ENCODE measurements at places on chromosomes 1 and 21.

GRCh38 chr1:156500543-156500792, at the start of gene MEF2D:
MEF2D (minus strand) TSS chr1:156500775; CDS start chr1:156483292, 17,483 bp downstream.
- DNase-seq = no peak

DNA sequence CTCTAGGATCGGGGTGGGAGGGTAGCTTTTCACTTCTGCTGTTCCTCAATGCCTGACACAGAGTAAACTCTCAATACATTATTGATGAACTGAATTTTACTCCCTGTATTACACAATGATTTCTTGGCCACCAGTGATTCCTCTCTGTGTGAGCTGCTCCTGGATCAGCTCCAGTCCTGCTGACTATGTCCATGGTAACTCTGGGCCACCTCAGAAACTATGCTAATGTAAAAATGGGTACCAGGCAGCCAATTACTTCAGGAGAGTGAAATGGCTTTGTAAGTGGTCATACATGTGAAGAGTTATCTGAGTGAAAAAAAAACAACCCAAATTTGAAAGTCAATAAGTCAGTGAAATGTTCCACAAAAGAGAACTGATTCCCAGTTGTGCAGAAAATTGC, 311.0 kb downstream of the KCNH1 start:
- DNase-seq = no peak

DNA sequence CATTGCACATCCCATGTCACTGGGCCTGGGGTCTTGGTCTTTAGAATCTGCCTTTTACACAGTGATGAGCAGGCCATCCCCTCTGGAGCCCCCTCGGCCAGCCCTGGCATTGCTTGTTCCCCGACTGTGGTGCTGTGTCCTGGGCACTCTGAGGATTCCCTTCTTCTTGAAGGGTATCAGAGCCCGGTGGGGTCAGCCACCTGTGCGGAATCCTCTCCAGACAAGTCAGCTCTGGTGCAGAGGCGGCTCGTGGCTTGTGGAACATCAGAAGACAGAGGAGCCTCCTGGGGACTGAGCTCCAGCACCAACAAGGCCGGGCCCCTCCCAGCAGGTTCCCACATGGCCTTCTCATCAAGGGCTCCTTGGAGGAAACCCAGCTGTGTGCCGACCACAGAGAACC, 57.9 kb upstream of the AJAP1 start:
- DNase-seq = no peak

- no peak for DNase-seq
These were observed 83.3 kb downstream of the DISP1 start for GRCh38 chr1:222898191-222898527.

DNA sequence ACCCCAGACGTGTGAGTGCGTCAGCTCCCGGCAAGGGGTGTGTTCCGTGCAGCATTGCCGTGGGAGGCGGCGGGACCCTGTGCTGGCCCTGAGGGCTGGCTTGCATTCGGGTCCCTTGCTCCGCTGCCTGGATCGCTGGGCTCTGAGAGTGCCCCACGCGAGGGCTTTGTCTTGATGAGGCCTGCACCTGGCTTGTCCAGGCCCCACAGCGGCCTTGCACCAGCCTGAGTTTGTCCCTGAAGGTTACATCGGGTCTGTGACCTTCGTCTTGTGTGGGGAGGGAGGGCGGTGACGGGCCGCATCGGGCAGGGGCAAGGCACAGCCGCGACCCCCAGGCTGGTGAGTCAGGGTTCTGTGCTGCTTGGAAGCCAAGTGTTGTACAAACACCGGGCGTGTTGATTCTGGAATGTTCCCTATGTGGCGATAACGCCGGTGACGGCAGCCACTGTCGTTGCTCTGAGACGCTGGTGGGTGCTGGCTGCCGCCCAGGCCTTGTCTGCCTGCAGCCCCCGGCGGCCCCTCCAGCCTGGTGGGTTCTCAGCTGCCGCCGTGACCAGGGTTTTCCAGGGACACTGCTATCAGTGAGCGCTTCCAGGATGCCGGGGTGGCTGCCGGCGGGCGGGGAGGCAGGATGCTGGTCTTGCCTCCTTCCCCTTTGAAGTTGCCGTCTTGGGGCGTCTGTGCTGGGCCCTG, 42.9 kb downstream of the SLX9 start:
- no peak for DNase-seq

DNA sequence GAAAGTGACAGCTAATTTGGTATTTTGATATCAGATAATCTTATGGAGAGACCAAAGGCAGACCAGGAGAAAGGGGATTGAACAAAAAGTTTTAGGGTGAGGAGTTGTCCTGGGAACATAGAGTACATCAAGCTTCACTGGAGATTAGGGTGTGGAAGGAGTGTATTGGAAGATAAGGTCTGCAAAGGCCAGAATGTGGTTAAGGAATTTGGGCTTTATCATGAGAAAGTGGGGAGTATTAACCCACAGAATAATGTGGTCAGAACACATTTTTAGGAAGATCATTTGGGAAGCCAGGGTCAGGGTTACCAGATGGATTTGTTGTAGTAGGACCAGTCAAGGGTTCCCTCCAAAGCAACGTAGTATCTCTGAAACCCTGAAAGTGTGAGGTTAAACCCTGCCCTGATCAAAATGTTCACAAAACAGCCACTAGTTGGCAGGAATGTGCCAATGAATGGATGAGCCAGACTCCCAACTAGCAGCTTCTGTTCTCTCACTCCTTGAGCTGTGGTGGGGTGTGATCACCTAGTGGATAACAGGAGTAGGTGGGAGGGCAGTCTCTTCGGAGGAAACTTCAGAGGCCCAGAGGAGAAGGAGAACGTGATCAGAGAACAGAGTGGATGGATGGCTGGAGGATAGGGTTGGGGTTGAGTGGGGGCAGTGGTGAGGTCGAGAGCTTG, 35.8 kb downstream of the SLC2A1 start:
- peak; percentile 77 for DNase-seq

GRCh38 chr1:217660353-217661062, 29.4 kb downstream of the SPATA17 start:
- DNase-seq = no peak

DNA sequence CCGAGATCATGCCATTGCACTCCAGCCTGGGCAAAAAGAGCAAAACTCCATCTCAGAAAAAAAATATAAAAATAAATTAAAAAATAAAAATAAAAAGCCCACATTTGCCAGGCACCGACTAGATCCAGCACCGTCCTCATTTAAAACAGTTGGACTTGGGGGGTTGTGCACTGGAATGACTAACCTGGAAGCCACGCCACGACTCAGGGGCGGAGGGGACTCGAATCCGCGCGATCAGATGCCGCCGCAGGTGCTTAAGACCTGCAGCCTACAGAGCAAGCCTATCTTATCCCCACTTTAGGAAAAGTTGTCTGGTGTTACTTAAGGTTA, 38.5 kb downstream of the ZBTB8OS start:
- no peak for DNase-seq

- no peak for DNase-seq
These were observed 31.0 kb downstream of the KANK4 start for GRCh38 chr1:62288224-62288623.

DNA sequence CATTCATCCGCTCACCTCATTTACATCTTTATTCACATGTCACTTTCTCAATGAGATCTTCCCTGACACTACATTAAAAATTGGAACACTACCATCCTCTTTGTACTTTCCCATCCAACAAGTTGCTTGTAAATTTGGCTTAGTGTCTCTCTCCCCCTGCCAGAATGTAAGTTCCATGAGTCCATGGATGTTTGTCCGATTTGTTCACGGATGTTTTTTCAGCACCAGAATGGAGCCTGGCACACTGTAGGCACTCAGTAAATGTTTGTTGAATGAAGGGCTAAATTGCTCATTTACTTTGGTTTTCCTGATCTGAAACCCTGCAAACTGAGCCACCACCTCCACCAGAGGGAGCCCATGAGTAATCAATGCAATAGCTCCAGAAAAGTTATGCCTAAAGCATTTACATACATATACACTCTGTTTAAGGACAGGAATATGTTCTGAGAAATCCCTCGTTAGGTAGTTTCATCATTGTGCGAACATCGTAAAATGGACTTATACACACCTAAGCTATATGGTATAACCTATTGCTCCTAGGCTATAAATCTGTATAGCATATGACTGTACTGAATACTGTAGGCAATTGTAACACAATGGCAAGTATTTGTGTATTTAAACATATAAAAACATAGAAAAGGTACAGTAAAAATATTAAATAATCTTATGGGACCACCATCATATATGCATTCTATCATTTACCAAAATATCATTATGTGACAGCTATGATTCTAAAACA, 2.8 kb upstream of the EYA3 start:
- peak; percentile 63 for DNase-seq

DNA sequence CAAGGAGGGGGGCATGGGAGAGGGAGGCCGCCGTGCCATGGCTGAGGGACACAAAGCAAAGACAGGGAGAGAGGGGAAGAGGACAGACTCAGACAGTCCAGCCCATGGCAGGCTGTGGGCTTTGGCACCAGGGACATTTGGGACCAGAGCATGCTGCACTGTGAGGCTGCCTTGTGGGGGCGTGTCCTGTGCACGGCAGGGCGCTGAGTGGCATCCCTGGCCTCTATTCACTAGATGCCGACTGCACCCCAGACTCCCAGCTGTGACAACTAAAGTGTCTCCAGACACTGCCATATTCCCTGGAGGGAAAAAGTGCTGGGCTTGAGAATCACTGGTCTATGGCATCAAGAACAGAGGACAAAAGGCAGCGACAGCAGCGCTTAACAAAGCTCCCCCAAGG, 18.6 kb upstream of the PRDM15 start:
- no peak for DNase-seq

DNA sequence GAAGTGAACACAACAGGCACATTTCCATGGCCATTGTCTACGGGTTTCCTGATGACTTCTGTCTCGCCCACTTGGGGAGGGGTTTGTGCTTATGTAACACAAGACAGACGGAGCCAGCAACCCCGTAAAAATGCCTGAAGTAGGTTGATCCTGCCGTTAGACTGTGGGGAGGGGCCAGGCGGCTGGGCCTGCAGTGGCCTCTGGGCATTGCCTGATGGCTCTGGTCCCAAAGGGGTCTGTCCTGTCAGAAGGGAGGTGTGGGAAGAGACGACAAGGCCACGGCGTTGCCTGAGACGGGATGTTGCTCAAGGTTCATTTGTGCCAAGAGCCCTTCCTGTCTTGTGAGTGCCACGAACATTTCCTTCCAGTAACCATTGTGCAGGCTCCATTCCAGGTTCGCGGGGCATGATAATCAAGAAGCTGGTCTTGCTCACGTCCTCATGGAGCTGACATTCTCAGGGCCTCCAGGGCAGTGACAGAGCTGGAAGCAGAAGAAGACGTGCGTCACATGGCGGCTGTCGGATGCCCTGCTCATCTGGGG, 44.7 kb downstream of the ABCG1 start:
- no peak for DNase-seq

GRCh38 chr1:113975211-113975895, 3.9 kb upstream of the OLFML3 start:
- no peak for DNase-seq

DNA sequence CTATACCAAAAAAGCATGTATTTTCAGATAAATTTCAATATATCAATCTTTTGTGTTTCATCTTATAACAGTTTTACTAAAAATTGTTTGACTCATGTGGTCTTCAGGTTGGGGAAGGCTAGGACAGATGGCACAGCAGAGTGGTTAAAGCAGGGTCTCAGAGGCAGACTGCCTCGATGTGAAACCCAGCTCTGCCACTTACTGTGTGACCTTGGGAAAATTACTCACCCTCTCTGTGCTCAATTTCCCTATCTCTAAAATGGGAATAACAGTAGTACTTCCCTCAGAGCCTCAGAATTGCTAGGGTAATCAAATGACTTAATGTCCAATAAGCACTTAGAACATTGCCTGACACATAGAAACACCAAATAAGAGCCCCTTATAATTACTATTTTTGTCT, 262.1 kb upstream of the FMN2 start:
- no peak for DNase-seq

DNA sequence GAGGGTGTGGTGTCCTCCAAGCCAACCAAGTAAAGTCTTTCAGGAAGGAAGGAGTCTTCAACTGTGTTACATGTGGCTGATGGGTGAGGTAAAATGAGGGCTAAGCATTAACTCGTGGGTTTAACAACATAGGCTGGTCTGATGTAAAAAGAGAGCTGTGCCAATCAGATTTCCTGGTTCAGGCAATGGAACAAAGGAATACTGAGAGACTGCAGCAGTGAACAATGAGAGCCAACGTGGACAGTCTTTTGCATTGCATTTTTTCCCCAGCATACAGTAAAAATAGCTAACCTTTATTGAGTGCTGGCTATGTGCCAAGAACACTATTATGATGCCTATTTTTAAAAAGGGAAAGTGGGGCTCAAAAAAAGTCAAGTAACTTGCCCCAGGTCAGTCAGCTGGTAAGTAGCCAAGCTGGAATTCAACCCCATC, 31.1 kb downstream of the DLGAP3 start:
- no peak for DNase-seq

DNA sequence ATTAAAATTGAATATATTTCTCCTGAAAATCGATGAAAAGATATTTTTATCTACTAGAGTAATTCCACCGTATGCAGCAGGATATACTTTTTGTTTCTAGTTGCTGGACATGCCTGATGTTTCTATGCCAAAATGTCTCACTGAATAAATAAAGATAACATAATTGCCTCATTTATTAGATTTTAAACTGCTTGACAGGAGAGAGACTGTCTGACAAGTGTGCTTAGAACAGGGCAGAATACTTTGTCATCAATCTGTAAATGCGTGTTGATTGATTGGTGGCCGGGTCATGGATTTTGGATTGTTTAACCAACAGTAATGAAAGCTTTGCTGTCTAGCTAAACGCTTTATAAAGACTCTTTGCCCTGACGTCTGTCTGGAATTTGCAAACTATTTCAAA, 339.0 kb downstream of the CHRM3 start:
- DNase-seq = no peak

DNA sequence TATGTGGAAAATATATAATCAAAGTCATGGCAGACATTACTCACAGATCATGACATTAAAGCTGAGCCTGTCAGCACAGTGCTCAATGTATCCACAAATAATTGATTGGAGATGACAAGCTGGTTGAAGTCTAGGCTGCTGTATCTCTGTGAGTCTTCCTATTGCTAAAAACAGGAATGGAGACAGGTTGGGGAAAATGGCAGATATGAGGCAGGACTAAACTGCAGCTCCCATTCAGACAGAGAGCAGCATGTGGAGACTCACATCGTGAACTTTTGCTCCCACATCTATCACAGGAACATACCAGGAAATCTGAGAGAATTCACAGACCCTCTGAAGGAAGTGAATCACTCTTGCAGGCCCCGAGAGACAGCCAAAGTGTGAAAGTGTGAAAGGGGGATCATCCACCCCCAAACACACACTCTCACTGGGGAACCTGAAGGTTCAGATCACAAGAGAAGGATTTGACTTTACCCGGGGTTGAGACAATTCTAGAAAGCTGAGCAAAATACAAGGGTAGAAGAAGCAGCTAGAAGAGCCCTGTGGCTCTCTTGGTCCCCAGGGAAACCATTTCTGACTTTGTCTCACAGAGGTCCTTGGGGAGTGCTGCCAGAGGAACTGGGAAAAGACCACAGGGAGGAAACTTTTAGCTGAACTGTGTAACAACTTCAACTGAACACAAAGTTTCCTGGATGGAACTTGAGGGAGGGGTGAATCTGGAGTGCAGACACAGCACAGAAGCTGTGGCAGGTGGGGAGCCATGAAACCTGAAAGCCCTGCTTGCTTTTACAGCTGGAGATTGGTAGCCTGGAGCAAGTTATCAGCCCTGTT, 173.4 kb downstream of the S1PR1 start:
- no peak for DNase-seq

- peak; percentile 49 for DNase-seq
These were observed 5.1 kb upstream of the CLEC20A start for GRCh38 chr1:178501705-178502329.

Data from NCI-H2171 treated with DMSO at 0.1 percent for 48 hours (cell line).